Type B pancreatic cell (in vitro differentiated cells): ENCODE measurements at places on chromosomes 7 and 10. TPM values are rescaled to one million over a fixed set of nuclear protein-coding genes. Genes with fewer than 3 reads are reported as not detected.

LIMK1 gene
- 34.6 and 46.6 TPM in 2 replicates for total RNA-seq

DNA sequence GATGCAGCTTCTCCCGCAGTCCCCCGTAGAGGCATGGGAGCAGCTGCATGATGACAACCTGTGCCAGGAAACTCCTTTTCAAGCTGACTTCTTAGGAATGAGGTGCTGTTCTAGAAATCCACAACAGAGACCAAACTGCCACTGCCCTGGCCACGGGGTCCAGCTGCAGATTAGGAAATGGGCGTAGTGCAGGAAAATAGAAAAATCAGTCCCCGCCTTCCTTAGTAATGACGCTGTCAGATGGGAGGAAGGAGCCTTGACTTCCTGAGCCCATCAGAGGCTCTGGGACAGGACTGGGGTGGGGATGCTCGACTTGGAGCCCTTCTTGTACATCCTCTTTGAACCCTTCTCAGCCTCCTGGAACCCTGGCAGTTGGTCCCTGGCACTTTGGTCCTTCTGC is 227.8 kb upstream of the GRB10 start:
- no peak overlapping the region for H3K27ac ChIP-seq
- no peak for DNase-seq
- H3K4me1 ChIP-seq, result no peaks in the 10 kb centered on the region
- H3K4me3 ChIP-seq, result no peak overlapping the region
- no peaks in the 10 kb centered on the region for H3K36me3 ChIP-seq

DNA sequence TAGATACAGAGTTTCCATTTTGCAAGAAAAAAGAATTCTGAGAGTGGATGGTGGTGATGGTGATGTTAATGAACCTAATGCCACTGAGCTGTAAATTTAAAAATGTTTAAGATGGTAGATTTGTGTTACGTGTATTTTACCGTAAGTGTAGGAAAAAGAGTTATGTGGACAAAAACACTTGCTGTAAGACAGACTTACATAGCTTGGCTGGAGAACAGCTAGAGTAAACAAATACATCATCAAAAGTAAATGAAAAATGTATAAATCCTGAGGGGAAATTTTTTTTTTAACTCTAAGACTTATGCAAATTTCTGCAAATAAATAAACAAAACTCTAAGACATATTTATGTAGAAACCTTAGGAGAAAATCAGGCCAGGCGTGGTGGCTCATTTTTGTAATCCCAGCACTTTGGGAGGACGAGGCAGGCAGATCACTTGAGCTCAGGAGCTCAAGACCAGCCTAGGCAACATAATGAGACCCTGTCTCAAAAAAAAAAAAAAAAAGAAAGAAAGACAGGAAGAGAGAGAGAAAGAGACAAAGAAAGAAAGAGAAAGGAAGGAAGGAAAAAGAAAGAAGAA is 66.2 kb upstream of the CDK13 start:
- no peak overlapping the region for H3K4me3 ChIP-seq
- H3K27ac ChIP-seq, result no peak overlapping the region
- no peaks in the 10 kb centered on the region for H3K36me3 ChIP-seq
- no peaks in the 10 kb centered on the region for H3K4me1 ChIP-seq

DNA sequence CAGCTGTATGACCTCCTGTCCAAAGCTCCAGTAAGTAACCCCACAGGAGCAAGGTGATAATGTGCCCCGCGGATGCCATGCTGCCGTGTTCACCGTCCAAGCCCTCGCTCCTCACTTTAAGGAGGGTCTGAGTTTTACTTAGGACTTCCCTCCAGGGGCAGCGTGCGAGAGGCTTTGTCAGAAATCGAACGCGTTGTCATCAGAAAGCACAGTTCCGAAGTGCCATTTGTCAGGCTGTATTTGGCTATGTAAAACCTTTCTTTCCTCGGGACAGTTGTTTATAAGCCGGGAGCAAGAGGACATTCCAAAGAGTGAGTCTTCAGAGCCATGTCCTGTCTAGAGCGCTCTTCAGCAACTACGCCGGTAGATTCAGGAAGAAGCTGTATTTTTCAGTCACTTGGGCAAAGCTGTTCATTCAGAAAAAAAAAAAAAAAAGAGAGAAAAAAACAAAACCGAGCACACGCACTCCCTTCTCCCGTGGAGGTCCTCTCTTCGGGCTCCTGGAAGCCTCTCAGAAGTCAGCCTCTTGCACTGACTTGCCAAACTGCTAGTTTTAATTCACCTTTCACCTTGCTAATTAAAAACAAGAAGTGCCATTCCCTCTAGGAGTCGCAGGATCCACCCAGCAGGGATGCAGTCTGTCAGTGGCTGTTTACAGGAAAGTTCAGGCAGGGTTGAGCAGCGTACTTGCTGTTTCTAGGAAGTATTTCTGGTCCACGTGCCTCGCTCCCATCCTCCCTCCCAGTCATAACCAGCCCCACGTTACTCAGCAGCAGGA is at the start of gene SEMA3E:
SEMA3E (minus strand) TSS at position 676 of the 778 bp plus-strand sequence.
- H3K27ac ChIP-seq, result peak within 1 kb of the TSS; percentile 26
- peaks cover 4% of the 10 kb centered on the region for H3K27me3 ChIP-seq
- H3K4me3 ChIP-seq, result peak within 1 kb of the TSS; percentile 92
- no peak for DNase-seq

- H3K4me1 ChIP-seq, result peaks cover 38% of the 10 kb centered on the region
- DNase-seq, result peak; percentile 16
- H3K36me3 ChIP-seq, result peaks cover 15% of the 10 kb centered on the region
These were observed 31.4 kb downstream of the SVIL start for GRCh38 chr10:29603223-29603896.

DNA sequence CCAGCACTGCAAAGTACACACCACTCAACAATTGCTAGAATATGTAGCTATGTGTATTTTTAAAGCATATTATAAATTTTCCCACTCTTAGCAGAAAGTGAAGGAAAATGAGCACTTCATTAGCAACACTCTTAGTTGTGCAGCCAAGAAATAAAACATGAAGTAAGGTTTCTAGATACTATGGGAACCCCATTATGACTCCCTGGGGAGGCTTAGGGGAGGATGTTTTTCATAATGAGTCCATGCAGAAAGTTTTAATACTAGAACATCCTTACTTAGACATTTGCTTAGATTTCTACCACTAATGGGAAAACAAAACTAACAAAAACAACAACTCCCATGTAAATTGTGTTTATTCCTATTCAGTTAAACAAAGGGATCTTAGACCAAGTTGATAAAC is 148.4 kb upstream of the HDAC9 start:
- H3K27me3 ChIP-seq, result no peaks in the 10 kb centered on the region
- no peak for DNase-seq
- H3K27ac ChIP-seq, result no peak overlapping the region
